Skeletal muscle cell (primary cell): ENCODE measurements at places on chromosomes 12 and 14.

GRCh38 chr14:38629412-38629811 lies 373.5 kb upstream of the CLEC14A start:
- no peak for DNase-seq

DNA sequence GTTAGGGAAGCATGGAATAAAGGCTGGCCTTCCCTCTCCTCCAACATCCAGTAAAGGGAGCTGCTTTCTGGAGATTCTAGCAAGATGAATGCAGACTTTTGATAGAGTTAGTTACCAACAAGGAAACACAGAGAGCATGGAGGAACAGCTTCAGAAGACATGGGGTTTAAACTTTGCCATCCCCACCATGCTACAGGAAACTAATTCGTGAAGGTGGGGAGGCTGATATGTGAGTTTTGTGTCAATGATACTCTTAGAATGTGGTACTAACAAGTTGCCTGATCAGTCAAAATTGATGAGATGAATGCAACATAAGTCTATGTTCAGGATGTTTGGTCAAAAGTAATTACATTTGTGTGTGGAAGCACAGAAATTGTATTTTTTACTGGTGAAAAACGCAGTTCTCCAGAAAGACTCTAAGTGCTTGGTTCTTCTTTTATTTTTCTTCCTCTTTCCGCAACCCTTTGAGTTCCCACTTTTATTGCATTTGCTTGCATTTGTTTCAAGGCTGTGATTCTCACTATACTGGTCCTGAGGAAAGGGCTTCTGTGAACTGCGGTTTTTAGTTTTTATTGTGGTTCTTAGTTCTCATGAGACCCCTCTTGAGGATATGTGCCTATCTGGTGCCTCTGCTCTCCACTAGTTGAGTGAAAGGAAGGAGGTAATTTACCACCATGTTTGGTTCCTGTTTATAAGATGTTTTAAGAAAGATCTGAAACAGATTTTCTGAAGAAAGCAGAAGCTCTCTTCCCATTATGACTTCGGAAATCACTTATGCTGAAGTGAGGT lies at the start of gene CLEC4A:
Gene CLEC4A (plus strand): TSS at position 494 of the 789 bp plus-strand sequence. CDS start 262 bp downstream, at position 756.
- no peak for DNase-seq

- no peak for DNase-seq
Observed at GRCh38 chr12:112112409-112113133, 4.0 kb upstream of the NAA25 start.

GRCh38 chr12:86929962-86930361 lies 673.8 kb upstream of the MGAT4C start:
- DNase-seq = no peak

- no peak for DNase-seq
Observed at GRCh38 chr14:95667249-95667693, 19.0 kb upstream of the TCL1B start.

GRCh38 chr14:93859957-93860356 lies 67.2 kb upstream of the FAM181A start:
- DNase-seq = no peak

- DNase-seq = no peak
Observed at GRCh38 chr14:72002731-72003130, 70.5 kb downstream of the RGS6 start.

DNA sequence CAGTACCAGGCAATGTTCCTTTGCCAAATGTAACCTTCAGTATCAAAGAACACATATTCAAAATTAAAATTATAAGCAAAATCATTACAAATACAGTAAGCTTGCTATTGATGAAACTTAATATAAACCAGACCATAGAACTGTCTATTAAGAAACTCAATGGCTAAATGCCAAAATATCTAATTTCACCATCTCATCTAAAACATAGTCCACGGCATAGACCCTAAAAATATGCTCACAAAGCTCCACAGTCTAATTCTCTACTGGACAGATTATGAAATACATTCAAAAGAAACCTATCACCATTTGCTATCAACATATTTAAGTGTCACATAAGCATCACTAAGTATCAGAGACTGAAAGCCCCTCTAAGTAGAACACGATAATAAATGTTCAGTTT lies 25.2 kb downstream of the DUSP16 start:
- no peak for DNase-seq
